H1 (cell line): ENCODE measurements at places on chromosomes 3 and 15.

DNA sequence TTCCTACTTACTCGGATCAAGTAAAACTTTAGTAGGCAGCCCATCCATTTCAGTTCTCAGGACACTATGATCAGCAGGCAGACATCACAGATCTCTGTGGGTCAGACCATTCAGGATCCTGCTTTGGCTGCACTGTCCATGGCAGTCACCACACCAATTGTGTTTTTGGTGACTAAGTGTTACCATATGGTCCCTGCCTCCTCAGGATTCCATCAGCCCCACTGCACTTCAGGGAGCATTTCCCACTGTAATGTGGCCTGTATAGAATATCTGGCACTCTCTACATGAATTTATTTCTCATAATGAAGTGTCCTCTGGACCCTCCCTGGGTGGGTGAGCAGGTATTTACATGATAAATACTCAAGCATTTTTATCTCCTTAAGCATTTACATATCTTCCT, 41.3 kb downstream of the ZNF445 start:
- DNase-seq: no peak

DNA sequence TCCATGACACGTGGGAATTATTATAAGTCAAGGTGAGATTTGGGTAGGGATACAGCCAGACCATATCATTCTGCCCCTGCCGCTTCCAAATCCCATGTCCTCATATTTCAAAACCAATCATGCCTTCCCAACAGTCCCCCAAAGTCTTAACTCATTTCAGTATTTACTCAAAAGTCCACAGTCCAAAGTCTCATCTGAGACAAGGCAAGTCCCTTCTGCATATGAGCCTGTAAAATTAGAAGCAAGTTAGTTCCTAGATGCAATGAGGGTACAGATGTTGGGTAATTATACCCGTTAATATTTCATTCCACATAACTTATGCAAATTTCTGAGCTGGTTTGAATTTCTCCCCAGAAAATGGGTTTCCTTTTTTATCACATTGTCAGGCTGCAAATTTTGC, 47.7 kb downstream of the RNF111 start:
- no peak for DNase-seq

GRCh38 chr3:126970101-126970500, 12.8 kb upstream of the PLXNA1 start:
- DNase-seq: no peak

DNA sequence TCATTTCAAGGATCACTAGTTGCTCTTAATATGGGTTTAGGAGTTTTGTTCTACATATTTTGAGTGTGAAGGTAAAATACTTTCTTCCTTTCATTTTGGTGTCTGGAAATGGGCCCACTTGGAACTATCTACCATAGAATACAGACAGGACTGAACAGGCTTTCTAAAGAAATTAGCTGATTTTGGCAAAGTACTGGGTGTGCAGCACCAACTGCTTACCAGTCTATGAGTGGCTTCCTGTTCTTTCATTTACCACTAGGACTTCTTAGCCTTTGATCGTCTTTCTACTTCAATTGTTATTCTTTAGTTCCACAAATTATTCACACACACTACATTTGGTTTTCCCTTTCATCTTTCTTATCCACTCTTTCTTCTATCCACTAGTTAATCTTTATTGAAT, 1196.3 kb downstream of the ROBO1 start:
- DNase-seq: no peak
